Adipocyte (in vitro differentiated cells): ENCODE measurements at places on chromosomes 7 and 10.
A peak's percentile ranks its signal among the peaks of the same experiment; 100 is the strongest.

DNA sequence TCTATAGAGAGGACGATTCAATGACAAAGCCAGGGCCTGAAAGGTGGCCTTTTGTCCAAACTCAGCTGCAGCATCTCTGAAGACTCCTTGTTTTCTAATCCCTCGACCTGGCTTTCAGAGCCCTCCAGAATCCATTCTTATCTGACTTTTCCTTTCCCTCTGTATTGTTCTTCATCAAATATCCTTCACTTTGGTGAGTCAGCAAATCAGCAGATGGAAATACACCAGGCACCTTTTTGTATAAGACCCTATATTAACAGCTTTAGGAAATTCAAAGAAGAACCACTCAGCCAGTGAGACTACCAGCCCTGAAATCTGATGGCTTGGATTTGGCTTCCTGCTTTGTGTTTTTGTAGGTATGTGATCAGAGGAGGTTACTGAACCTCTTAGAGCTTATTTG is 81.9 kb upstream of the RAB11FIP2 start:
- no peak for DNase-seq

DNA sequence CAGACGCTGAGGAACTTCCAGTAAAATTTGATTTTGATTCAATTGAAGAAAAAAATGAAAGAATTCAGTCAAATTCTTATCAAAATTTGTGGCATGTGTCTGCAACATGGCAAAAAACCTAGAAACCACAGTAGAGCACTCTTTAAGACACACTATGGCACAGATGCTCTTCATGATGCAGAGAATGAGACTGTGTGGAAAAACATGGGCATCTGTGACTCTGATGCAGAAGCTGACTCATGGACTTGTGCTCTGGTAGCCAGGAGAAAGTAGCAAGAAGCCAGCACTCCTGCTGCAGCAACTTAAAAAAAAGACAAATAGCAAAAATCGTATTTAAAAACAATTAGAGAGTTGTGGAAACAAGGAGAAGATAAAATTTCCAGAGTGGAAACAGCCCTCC is 8.9 kb upstream of the KCNK18 start:
- DNase-seq = no peak

DNA sequence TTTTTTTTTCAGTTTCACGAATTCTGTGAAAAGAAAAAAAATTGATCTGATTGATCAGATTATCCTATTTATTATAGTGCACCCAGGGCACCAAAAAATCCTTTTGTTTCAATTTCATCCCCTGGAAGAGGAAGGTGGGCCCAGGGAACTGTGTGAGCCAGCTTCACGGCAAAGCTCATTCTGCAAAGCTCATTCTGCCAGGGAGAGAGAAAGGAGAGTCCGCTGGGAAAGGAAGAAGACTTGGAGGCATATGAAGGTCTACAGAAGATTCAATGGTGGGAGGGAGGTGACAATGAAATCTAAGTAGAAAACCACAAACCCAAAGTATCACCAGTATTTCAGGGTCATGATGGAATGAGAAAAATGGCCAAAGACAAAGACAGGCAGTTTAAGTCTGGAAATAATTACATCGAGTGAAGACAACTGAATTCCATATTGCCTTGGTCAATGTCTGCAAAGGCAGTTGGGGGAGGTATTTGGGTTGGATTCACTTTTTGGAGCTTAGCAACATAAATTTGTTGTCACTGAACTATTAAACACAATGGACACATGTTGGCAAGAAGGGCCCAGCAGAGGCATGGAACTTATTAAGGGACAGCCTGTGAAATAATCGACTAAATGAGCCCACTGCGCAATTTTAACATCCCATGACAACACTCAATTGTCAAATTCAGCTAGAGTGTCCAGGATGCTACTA is 587.8 kb upstream of the MKI67 start:
- DNase-seq = no peak

GRCh38 chr7:114085592-114086501 is 167.0 kb upstream of the PPP1R3A start:
- peak; percentile 87 for DNase-seq
